ENCODE measurements at places on chromosomes 5 and 9. TPM values are rescaled to one million over a fixed set of nuclear protein-coding genes. Genes with fewer than 3 reads are reported as not detected.

- DNase-seq: no peak
Measured at GRCh38 chr5:150661821-150662596, 958 bp downstream of the MYOZ3 start.

Gene SLC9A3
- total RNA-seq: 0.99 TPM

Gene GLRA1
- not detected for total RNA-seq

Gene DBH
- total RNA-seq: not detected

Gene SLCO4C1
- total RNA-seq: 2.2 TPM
